ENCODE measurements at places on chromosomes 5 and 9.

DNA sequence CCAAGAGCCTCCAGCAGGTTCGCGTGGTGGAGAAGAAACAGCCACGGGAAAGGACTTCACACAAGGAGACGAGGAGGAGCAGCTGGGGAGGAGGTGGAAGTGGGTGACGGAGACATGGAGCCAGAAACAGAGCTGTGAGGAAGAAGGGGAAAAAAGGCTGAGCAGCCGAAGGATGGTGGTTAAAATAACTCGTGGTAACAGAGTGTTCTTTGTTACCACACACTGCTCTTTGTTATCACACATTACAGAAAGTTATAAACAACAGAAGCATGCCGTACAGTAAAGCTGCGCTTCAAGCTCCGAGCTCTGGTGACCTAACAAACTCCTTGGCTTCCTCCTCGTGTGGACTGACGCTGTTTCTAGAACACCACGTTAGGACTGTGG, 215.4 kb downstream of the GLIS3 start:
- no peak for DNase-seq

GRCh38 chr5:146671561-146672295, 155.7 kb upstream of the GPR151 start:
- DNase-seq, result no peak

- DNase-seq, result no peak
Measured at GRCh38 chr9:98449871-98450270, 194.4 kb upstream of the TBC1D2 start.

- DNase-seq, result peak; percentile 31
Measured at GRCh38 chr5:43191740-43192557, at the start of gene NIM1K. Gene NIM1K (plus strand): TSS chr5:43192225. CDS start chr5:43245776, 53,551 bp downstream.

- DNase-seq, result no peak
Measured at GRCh38 chr5:55319491-55319890, 11.7 kb downstream of the MTREX start.

GRCh38 chr5:1004461-1005248, 3.9 kb upstream of the NKD2 start:
- DNase-seq, result no peak

DNA sequence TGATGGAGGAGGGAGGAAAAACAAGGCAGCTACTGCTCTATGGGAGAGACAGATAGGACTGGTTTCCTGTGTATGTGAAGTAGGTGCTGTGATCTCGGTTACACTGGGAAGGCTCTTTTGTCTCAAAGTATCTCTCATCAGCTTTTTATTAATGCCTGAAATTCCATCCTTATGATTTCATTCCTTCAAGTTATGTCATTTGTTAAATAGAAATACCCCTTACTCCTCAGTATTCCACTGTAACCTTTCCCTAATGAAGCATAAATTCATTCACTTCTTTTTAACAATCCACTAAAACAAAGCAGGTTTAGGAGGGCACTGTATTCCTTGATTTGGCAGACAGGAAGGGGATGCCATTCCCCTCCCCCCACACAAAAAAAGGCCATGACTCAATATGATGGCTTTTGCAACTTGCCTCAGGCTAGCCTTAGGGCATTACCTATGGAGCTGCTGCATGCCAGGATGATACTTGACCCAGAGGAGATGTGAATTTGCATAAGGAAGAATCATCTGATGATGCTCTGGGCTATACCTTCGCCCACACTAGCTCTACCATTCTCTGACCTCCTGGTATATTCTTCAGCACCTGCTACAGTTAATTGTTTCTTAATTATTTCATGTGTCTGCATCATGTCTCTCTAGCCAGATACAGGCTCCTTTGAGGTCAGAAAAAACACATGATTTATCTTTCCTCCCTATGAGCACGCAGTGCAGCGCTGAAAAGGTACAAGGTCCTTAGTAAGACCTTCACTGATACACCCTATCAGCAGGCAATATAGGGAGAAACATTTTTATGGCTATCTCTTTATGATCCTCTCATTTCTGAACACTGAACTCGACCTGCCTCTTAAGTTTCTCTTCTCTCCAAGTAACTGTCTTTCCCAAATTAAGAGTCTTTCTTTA, 26.3 kb downstream of the NR3C1 start:
- no peak for DNase-seq

DNA sequence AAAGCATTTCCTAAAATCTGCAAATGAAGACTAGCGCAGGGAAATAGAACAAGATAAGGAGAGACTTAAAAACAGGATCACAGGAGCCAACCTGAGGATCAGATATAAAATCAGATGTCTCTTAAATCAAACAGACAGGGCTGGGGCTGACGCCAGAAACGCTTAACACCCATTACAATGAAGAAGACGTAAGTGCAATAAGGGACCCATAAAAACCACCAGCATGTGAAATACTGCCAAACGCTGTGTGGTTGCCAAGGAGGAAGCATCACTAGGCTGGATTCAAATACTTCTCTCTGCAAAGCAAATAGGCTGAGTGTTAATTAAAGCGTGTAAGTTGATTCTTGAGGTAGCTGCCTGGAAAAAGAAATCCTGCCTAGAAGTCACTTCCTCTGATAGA, 74.4 kb upstream of the ATP10B start:
- DNase-seq, result peak; percentile 89

- peak; percentile 5 for DNase-seq
Measured at GRCh38 chr9:89449261-89449671, 48.6 kb downstream of the SEMA4D start.

DNA sequence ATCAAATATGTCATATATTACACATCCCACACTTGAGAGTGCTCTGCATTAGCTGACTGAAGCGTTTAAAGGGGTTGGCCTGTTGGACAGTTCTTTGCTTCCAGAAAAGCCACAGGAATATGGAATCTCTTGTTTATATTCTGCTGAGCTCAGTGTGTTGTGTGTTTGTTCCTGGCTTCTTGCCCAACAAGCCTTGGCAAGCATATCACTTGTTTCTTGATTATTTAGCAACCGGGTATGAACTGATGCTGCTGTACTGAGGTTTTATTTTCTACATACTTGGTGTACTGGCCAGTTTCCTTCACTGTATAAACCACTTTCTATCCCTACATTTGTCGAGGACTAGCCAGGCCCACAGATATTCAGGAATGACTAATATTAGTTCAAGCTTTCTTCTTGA, 378.9 kb downstream of the KCTD16 start:
- peak; percentile 48 for DNase-seq

GRCh38 chr5:6399980-6400910, 21.9 kb upstream of the MED10 start:
- no peak for DNase-seq

DNA sequence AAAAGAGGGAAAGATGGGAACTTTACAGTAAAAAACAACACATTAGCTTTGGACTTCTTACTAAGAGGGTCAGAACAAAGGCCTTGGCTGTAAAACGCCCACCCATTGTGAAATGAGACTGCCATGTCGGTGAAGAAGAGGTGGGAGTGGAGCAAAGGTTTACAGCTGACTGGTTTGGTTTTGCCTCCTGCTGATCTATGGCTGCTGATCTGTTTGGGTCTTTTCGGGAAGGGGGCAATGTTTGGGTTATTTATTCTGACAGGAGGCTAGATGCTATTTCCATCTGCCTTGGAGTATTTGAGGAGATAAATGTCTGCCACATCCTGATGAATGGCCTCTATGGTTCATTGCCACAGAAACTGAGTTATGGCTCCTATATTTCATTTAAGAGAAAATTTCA, 408.7 kb downstream of the TLE4 start:
- no peak for DNase-seq

DNA sequence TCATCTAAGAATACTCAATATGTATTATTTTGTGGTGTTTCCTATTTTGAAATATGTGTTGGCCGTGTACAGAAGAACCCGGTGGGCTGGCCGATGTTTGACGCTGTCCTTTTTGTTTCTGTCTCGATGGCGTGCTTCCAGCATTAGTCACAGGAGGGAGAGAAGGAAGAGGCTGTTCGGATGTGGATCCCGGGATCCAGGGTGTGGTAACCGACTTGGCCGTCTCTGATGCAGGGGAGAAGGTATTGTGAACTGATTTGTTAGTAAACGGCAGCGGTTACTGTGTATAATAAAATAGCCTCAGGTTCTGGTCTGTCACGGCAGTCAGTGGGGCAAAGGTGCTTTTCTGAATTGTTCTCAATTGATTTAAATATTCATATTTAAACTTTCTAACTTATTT, 275.0 kb downstream of the ARHGEF28 start:
- no peak for DNase-seq

- DNase-seq, result no peak
Measured at GRCh38 chr9:119818726-119819435, 449.6 kb upstream of the BRINP1 start.

DNA sequence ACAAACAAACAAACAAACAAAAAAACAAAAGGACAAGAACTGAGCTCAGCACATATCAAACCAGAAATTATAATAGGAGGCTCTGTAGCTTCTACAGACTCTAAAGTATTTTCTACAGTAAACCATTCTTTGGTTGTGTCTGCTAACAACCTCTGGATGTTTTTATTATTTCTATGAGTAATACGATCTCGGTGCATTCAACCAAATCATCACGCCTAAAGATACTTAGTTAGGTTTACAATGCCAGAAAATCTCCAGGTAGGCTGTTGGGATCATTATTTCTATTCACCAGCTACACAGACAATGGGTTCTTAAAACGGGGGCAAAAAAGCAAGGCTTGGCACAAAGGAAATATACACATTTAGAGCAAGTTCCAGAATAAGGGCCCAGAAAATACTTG, 41.6 kb upstream of the ALDOB start:
- DNase-seq, result no peak

GRCh38 chr5:115337882-115338281, 41.4 kb upstream of the CCDC112 start:
- DNase-seq, result no peak

DNA sequence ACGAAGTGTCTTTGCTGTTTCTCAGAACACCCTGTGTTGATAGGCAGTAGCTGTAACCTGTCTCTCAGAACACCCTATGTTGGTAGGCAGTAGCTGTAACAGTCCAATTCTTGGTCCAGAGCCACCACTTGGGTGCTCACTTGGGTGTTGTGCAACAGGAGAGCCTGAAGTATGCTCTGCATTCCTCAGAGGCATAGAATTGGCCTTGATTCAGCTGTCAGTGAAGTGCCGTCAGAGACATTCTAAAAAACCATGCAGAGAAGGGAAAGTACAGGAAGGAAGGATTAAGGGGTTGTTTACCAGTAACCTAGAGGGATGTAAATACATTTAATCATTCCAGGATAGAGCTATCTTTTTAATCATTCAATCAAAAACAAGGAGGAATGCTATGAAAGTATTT, 231.2 kb downstream of the ARRDC3 start:
- DNase-seq, result peak; percentile 14

- no peak for DNase-seq
Measured at GRCh38 chr9:27151693-27152404, 42.8 kb downstream of the TEK start.

DNA sequence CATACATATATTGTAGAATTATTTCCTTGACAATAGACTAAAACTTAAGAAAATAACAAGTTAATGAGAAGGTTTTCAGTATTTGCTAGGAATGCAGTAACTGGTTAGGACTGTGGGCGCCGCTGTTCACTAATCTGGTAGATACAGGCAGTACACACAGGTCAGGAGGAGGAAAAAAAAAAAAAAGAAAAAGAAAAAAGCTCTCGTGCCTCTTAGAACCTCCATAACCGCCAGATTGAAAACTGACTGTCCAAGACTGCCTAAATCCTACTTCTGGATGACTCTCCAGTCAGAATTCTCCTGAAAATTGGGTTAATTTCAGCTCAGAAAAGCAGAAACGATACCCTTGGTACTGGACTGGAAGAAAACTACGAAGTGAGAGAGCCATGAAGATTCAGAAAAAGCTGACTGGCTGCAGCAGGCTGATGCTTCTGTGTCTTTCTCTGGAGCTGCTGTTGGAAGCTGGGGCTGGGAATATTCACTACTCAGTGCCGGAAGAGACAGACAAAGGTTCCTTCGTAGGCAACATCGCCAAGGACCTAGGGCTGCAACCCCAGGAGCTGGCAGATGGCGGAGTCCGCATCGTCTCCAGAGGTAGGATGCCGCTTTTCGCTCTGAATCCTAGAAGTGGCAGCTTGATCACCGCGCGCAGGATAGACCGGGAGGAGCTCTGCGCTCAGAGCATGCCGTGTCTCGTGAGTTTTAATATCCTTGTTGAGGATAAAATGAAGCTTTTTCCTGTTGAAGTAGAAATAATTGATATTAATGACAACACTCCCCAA, at the start of gene PCDHGA1:
TSS of gene PCDHGA1 (plus strand) at position 216 of the 782 bp plus-strand sequence.
- DNase-seq, result no peak

DNA sequence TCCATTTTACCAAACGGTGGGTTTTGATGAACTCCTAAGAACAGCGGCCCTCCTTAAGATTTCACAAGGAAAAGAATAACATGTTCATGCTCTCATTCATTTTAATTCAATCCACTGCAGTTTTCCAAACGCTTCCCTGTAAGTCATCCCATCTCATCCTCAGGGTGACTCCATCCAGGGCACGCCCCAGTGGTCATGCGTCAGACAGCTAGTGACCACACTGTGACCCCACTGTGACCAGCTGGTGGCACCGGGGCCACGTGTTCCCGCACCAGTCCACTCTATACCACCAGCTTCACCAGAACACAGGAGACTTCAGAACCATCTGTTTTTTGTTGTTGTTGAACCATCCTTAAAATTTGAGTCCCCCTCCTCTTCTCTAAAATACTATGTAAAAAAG, 14.3 kb downstream of the ATPSCKMT start:
- DNase-seq, result no peak

- DNase-seq, result no peak
Measured at GRCh38 chr9:134723037-134723436, 81.4 kb downstream of the COL5A1 start.

DNA sequence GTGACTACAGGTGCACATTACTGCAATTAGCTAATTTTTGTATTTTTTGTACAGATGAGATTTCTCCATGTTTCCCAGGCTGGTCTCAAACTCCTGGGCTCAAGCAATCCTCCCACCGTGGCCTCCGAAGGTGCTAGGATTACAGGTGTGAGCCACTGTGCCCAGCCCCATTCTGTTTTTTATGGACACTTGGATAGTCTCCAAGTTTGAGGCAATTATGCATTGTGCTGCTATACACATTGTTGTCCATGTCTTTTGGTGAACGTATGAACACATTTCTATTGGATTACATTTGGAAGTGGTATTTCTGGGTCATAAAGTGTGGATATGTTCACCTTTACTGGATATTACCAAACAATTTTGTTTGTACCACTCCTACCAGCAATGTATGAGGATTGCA, 22.4 kb upstream of the PLPP1 start:
- DNase-seq, result no peak

DNA sequence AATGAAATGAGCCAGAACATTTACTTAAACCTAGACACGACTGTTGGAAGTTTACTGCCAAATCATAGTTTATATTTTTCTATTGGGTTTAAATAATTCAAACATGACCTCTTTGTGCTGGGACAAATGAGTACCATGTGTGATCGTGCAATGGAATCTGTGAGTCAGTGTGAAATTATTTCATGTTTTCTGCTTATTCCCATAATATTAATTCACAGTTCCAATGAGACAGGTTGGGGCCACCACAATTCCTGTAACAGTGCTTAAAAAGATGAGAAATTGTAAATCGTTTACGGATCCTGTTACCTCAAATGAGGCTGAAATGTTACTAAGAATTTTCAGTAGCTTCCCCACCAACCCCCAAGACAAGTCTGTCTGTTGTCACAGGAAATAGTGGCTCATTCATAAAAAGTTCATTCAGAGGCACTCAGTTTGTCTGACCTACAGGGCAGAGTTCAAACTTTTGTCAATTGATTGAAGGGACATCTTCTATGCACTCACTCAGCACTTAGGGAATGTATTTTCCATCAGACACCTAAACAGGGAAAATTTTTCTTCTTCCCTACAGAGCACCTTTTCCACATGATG, 563.9 kb upstream of the ADAMTS16 start:
- no peak for DNase-seq

All from DMS79 treated with DMSO at 0.1 percent for 48 hours (cell line).